ENCODE measurements at places on chromosomes 13 and 19.

- no peak for DNase-seq
Measured at GRCh38 chr13:59846845-59847620, 316.7 kb downstream of the DIAPH3 start.

GRCh38 chr19:6092329-6093286 lies 17.7 kb downstream of the RFX2 start:
- DNase-seq, result no peak

DNA sequence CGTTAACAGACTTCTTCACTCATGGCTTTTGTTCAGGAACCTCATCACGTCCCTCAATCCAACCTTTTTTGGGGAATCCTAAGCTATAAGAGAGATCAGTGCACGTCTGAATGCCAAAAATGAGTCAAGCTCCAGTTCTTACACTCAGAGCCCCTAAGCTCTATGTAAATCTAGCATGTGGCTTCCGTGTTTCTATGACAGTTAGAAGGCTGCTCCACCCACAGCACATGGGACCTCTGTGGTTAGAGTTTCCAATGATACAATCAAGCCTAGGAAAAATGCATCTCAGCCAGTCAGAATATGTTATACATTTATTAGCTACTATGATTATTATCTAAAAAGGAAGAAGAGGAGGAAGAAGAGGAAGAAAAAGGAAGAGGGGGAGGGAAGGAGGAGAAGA lies 135.9 kb downstream of the ENOX1 start:
- DNase-seq, result no peak

GRCh38 chr13:21058361-21058760 lies 3.0 kb downstream of the LATS2 start:
- no peak for DNase-seq

GRCh38 chr13:73075546-73075945 lies 16.7 kb downstream of the KLF5 start:
- DNase-seq, result no peak

DNA sequence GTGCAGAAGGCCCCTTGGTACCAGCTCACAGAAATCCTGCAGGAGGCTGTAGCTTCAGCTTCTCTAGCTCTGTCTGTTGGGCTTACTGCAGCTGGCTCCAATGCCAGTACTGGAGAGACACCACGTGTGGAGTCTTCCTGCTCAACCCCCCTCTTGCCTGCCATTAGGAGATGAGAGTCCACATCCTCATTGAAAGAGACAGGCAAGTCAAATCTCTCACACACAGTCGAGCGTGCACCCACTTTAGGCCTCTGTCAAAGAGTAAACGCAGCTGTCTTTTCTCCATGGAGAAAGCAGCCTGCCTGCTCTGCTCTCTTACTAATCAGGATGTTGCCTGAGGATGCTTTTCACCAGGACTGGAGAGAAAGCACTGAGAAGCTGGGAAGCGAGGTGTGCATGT lies 523.0 kb upstream of the NBEA start:
- no peak for DNase-seq

GRCh38 chr13:40333226-40333625 lies 333.2 kb downstream of the FOXO1 start:
- no peak for DNase-seq

GRCh38 chr13:84744203-84744602 lies 861.9 kb upstream of the SLITRK1 start:
- DNase-seq, result no peak

DNA sequence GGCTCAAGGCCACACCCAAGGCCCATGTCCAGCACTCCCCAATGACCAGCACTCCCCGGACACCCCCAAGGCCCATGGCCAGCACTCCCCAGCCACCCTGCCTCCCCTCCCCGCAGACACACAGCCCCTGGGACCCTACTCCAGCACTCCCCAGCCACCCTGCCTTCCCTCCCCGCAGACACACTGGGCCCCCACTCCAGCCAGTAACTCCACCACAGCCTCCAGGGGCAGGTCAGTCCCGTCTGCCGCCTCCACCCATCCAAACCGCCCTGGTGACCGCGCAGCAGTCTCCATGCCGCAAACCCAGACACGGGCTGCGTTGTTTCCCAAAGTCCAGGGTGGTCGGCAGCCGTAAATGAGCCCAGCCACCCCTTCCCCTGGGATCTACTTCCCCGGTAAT lies 70.7 kb downstream of the SPACA7 start:
- DNase-seq, result no peak

DNA sequence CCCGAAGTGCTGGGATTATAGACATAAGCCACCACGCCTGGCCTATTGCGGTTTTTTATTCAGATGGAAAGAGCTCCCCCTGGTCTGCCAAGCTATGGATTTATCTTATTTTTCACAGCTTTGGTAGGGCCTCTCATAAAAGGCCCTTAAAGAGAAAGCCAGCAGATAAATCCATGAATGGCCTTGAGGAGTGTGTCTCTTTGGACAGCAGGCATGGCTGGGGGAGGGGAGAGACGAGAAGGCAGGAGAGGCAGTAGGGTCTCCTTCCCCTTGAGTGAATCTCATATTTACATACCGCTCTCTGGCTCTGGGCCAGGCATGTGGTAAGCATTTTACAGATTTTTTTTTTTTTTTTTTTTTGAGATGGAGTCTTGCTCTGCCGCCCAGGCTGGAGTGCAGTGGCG lies 25.2 kb downstream of the MARK4 start:
- no peak for DNase-seq

DNA sequence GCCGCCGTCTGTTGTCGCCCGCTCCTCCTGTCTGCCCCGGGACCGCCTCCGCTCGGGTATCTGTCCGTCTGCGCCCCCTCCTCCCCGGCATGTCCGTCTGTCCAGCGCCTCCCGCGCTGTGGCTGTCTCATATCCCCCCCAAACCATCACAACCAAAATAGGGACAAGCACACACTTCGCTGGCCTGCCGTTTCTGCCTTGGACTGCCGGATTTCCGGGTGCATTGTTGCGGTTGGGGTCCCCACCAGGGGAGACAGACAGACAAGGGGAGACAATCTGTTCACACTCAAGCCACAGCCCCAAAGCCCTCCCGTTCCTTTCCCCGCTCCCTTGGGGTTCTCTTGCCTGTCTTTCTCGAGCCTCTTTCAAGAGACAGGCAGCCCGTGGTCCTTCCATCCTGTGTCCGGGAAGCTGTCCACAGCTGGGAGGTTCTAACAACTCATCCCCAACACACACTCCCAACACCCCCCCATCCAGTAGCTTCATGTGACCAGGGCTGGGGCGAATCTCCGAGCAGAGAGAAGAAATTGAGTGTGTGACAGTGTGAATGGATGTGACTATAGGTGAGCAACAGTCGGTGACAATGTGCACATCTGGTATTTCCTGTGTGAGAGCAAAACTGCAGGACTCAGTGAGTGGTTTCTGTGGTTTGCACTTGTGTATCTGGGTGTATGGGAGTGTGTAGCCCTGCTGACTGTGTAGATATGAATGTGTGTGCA lies 16.5 kb upstream of the FOSB start:
- peak; percentile 67 for DNase-seq

- peak; percentile 65 for DNase-seq
Measured at GRCh38 chr19:18589380-18590272, 1.0 kb downstream of the REX1BD start.

- peak; percentile 79 for DNase-seq
Measured at GRCh38 chr19:45117167-45117594, 24.2 kb downstream of the PPP1R37 start.

DNA sequence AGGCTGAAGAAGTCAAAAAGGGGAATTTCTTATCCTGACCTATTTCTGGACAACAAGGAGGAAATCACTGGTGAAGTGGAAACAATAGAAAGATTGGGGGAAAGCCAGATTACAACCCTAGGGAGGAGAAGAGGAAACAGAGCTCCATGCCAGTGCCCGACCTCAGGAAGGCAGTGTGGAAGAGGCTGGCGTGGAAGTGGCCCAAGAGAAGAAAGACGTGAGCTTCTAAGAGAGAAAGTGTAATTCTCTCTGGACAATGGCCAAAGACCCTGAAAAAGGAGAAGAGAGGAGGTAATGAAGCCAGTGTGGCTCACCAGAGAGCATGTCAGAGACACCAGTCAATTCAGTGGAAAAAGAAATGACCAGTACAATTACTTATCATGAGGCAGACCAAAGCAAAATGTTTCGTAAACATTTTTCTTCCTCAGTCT lies 52.6 kb upstream of the URAD start:
- no peak for DNase-seq

Measured in activated CD4-positive, alpha-beta T cell treated with anti-CD3 and anti-CD28 coated beads, Interleukin-2, amount 50 U/mL, for 16 hours (primary cell).